HepG2 (cell line): ENCODE measurements at places on chromosomes 2 and 18.

GRCh38 chr18:39620551-39621168 lies 2055.1 kb upstream of the CELF4 start:
- H3K27me3 ChIP-seq, result no peaks in the 10 kb centered on the region
- no peak overlapping the region for H3K4me3 ChIP-seq
- no peaks in the 10 kb centered on the region for H3K36me3 ChIP-seq

GRCh38 chr2:134314202-134314601 lies 60.3 kb downstream of the MGAT5 start:
- no peaks in the 10 kb centered on the region for H3K4me1 ChIP-seq
- H3K27ac ChIP-seq, result no peak overlapping the region

GRCh38 chr18:75054611-75055010 lies 154.3 kb downstream of the PTGR3 start:
- H3K27me3 ChIP-seq, result no peaks in the 10 kb centered on the region
- H3K36me3 ChIP-seq, result no peaks in the 10 kb centered on the region
- H3K27ac ChIP-seq, result no peak overlapping the region
- no peak for DNase-seq

DNA sequence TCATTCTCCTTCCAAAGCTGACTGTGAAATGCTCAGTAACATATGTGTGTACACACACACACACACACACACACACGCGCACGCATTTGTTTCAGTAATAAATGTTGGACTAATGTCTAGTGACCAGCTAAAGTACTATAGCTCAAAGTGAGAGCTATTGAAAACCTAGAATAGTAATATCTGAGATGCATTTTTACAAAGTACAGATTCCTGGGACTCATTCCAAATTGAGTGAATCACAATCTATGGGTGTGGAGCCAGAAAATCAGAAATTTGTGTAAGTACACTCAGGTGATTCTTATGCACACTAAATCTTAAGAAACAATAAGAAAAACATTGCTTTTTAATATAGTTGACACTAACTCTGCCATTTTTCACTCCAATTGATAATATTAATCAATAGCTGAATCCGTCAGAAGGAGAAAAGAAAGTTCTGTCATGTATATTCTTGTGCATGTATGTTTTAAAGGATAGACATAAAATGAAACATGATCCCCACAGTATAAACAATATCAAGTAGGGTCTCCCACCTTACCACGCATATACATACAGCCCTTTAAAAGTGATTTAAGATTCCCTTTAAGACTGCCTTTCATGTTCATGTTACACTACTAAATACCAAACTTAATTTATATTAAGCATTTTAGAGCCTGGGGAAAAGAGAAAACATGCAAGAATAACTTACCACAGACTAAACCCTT lies 123.5 kb downstream of the ATAD2B start:
- H3K27ac ChIP-seq, result no peak overlapping the region
- H3K4me3 ChIP-seq, result no peak overlapping the region
- no peaks in the 10 kb centered on the region for H3K4me1 ChIP-seq
- DNase-seq, result no peak
- no peaks in the 10 kb centered on the region for H3K27me3 ChIP-seq

- no peaks in the 10 kb centered on the region for H3K4me1 ChIP-seq
- no peaks in the 10 kb centered on the region for H3K27me3 ChIP-seq
- H3K36me3 ChIP-seq, result peaks cover 89% of the 10 kb centered on the region
Measured at GRCh38 chr2:131050896-131051295, 42.4 kb downstream of the FAM168B start.

- no peak overlapping the region for H3K4me3 ChIP-seq
- no peak overlapping the region for H3K27ac ChIP-seq
- DNase-seq, result no peak
- peaks cover 8% of the 10 kb centered on the region for H3K4me1 ChIP-seq
- no peaks in the 10 kb centered on the region; the same call in 1 of the 2 replicates for H3K36me3 ChIP-seq
Measured at GRCh38 chr2:151959238-151959637, 131.0 kb upstream of the ARL5A start.

GRCh38 chr18:45106331-45106774 lies 425.7 kb downstream of the SETBP1 start:
- no peak for DNase-seq
- no peaks in the 10 kb centered on the region for H3K4me1 ChIP-seq
- H3K36me3 ChIP-seq, result no peaks in the 10 kb centered on the region
- H3K27me3 ChIP-seq, result no peaks in the 10 kb centered on the region
- H3K27ac ChIP-seq, result no peak overlapping the region
- H3K4me3 ChIP-seq, result no peak overlapping the region
